Activated T-helper 2 cell treated with anti-CD3 and anti-CD28 coated beads, Interferon-gamma antibody, Interleukin-2, Interleukin-4, amounts not matched to agents 10 μg/mL and 5 μg/mL and 100 μg/mL, durations not matched to agents 14 hours and 24 hours and 36 hours (primary cell): ENCODE measurements at places on chromosomes 12 and 14.
A peak's percentile ranks its signal among the peaks of the same experiment; 100 is the strongest.

GRCh38 chr14:61428261-61428660, 106.9 kb downstream of the PRKCH start:
- DNase-seq: no peak

GRCh38 chr14:104695660-104696000, 6.2 kb downstream of the INF2 start:
- DNase-seq: no peak

- DNase-seq: no peak
These were observed 7.8 kb upstream of the CACNA2D4 start for GRCh38 chr12:1926251-1926657.

DNA sequence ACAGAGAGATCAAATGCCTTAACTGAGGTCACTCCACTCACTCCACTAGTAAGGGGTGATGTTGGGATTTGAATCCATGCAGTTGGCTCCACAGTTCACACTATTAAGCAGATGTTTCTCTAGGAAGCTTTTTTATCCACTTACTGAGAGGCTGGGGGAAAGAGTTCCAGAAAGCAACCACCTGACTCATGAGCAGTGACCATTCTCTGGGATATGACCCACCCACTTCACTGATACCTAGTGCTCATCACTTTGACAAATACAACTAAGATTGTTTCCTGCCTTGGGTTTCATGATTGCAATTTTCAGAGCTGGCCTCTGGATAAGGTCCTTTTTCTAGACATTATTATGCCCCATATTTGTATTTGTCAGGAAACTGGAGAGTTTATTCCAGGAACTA, 152.1 kb upstream of the PLEKHG7 start:
- DNase-seq: no peak

DNA sequence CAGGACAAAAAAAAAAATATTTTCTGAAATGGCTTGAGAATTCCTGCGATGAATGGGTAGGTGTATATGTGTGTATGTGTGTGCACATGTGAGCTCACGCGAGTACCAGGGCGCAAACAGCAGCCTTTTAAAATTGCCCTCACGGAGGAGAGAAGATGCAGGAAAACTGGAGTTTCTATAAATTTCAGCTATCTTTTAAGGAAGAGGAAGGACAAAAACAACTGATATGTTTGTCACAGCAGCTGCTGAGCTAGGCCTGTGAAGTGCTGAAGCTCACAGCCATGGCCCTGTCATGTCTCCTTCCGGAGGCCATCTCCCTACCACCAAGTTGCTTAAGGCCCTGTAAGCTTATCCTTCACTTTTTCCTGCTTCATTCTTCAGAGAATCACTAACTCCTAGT, 40.8 kb downstream of the DUSP16 start:
- no peak for DNase-seq

GRCh38 chr12:92911339-92911738, 17.8 kb downstream of the EEA1 start:
- DNase-seq: no peak

- DNase-seq: no peak
These were observed 63.5 kb downstream of the CCDC92 start for GRCh38 chr12:123908884-123909725.

DNA sequence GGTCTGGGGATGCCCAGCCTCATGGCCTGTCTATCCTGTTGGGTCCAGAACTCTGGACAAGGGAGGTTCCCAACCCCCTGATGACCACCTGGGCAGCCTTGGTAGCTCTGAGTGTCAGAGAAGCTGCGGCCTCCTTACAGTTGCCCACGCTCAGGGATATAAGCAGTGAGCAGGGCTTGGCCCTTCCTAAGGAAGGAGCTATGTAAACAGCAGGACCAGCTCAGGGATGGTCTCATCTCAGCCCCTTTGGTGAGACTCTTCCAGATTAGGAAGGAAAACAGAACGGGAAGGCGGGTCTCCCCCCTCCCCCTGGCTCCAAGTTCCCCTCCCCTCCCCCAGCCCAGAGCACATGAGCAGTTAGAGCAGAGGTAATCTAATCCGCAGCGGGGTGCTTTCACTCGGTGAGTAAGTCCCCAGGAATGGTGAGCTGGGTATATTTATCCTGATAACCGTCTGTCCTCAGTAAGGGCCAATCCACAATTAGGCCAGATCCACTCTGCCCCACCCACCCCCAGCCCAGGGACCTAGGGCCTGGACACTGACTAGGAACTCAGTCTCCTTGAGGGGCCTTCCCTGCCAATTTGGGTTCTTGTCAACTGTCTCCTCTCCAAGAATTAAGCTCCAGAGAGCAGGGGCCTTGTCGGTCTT, 29.5 kb upstream of the RPLP0 start:
- no peak for DNase-seq

- DNase-seq: no peak
These were observed 47.0 kb downstream of the TMEM132C start for GRCh38 chr12:128313931-128314330.

- no peak for DNase-seq
These were observed 14.9 kb upstream of the TAC3 start for GRCh38 chr12:57031138-57031725.

DNA sequence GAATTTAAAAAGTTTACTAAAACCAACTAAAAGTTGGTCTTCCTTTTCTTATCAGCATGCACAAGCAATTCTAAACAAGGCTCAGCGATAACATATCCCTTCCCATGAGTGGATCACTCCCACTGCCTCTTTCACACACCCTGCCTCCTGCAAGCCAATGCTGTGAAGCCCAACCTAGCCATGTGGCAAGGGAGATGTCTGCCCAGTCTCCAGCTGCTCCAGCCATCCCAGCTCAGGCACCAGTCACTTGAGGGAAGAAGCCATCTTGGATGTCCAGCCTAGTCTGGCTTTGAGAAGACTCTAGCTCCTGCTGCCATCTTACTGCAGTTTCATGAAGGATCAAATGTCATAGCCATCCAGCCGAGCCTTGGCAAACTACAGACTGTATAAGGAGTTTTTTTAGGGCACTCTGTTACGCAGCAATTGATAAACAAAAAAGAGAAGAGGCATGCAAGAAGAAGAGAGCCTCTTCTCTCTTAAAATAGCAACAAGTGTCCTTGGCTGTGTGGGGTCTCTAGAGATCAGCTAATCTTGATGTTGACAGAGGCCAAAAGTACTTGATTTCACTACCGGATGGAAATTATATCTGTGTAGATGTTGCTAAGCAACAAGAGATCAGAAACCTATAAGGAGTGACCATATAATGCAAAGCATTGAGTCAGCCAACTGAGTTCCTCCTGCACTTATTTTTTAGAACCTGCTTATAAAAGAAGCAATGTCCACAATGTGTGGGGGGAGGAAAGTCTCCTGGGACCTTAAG, 108.9 kb downstream of the PTCSC3 start:
- DNase-seq: no peak

DNA sequence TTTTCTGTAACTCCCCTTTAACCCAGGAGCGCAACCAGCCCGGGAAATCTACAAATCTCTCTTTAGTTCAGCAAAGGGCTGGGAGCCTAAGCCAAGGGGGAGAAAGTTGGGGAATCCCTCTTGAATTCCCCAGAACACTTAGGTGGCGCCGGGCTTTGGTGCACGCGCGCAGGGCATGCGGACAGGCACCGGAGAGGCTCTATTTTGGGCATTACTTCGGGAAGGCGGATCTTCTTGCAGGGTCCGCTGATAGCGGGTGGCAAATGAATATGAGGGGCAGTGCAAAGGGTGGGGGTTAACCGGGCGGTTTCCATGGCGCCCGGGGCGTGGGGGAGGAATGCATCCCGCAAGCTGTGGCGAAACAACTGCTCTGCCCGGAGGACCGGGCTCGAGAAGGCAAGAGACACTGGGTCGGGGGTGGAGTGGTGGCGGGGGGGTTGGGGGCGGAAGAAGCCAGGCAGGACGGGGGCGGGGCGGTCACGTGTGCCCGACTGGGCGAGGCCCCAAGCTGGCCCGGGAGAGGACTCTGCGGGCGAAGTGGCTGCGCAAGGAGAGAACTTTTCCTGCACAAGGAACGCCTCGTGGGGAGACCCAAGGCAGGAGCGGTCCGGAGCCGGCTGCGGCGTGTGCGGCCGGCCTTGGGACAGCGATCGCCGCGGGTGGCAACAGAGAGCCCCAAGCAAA, at the start of gene FLVCR2:
TSS of gene FLVCR2 (plus strand) at position 519 of the 684 bp plus-strand sequence. CDS start 353 bp downstream, outside the sequence.
- peak; percentile 31 for DNase-seq

DNA sequence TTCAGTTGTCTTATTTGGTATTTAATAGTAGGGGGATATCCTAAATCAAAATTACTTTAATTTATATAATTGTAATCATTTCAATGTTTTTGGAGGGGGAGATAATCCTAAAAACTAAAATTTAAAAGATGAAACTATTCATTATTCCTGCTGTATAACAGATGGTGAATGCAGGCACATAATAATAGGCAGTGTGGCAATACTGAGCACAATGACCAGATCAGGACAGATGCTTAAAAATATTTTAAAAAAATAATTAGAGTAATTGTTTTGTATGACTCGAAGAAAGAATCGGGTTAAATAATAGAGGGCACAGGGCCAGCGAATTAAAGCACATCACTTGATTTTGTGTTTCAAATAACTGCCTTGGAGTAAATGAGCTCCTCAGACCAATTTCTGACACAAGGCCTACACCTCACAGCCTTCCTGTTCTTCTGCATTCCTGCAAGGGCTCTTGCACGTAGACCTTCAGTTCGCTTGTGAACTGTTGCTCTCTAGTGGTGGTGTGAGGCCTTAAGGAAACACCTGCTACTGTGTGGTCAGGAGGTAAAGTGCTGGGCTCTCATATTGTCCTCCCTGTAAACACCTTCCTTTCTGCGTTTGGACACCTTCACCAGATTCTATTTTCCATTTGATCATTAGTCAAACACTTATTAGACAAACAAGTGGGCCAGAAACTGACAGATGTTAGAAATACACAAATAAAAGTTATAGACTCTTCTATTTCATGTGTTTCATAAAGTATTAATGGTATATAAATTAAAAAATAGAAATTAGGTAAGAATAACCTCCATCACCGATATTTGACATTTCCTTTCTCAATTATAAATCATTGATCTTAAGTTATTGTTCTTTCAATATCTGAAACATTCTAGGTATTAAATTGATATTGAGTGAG, 29.3 kb upstream of the KLRF1 start:
- DNase-seq: peak; percentile 66

GRCh38 chr12:76587428-76588178, 28.0 kb upstream of the OSBPL8 start:
- DNase-seq: no peak

DNA sequence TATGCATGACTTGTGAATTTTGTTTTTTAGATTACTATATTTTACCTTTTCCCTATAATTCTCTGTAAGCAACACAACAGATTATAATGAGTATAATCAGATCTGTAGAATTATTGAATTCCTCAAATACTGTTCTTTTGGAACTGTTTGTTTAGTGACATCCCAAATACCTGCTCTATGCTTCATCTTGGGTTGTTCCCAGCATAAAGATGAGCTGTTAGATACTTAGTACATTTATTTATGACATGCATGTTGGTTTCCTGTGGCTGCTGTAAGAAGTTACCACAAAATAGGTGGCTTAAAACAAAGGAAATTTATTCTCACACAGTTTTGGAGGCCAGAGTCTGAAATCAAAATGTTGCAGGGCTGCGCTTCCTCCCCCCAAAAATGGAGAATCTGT, 78.4 kb downstream of the PTPRR start:
- DNase-seq: no peak

DNA sequence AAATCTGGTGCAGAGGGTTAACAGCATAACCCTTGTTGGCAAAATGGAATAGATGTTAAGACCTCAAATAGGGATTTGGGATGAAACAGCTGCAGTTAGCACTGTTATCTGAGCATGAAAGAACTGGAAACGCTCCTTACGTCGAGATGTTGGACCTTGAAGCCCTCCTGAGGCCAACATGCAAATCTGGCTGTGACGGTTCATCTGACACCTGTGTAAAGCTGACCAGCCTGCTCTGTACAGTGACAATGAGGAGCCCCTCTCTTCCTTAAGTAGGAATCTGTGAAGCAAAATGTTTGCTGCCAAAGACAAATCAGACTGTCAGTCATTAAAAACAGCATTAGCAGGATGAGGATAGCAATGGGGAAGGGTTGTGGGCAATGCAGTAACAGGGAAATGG, 36.5 kb downstream of the PAPLN start:
- DNase-seq: no peak

DNA sequence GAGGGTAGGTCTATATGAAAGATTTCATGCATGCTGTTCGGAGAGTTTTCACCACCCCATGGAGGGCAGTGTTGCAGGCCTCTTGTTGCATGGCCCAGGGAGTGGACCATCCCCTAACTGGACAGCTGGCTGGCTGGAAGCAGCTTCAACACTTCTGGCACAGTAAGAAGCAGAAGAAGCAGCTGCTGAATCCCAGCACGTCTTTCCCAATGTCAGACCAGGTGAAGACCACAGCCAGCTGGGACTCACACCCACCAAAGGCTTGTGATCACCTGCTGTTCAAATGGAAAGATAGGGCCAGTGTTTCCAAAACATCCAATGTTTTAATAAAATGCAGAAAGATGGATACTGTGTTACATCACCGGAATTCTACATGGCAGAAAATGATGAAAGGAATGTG, 1423.6 kb downstream of the AACS start:
- no peak for DNase-seq

DNA sequence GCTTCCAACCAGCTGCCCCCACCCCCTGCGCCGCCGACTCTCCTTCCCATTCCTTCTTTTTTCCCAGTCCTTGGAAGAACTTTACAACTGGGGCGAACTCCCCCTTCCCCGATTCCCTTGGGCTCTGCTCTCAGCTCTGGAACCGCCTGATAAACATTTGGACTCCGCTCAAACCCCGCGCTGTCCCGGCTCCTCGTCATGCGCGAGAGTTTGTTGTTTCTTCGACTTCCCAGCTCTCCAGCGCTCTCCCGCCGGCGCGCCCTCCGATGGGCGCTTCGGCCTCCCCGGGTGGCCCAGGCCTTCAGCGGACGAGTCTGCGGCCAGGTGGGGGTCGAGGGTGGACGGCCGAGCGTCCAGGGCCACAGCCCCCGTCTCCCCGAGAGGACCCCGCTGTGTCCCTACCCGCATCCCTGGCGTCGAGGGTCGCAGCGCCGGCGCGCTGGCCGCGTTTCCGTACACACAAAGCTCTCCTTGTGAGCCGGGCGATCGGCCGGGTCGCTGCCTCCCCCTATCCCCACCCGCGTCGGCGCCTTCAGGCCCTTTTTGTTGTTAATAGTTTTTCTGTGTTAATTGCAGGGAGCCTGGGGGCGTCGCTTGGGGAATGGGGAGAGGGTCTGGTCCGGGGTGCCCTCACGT, 847 bp downstream of the MMP14 start:
- DNase-seq: no peak

DNA sequence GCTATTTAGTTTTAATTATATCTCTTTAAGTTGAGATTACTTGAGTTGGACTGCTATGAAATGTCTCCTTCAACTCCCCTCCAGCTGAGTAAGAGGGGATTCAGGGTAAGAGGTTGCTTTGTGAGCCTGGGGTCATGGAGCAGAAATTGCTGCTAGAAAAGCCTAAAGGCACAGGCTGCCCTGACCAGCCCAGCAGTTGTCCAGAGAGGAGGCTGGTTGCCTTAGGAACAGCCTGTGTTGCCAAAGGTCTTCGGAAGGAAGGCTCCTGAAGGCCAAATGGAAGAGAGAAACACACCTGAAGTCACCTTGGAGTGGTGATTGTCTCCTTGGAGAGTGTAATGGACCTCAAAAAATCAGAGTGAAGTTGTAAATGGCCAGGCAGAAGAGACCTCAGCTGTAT, 235.5 kb upstream of the PDE3A start:
- DNase-seq: no peak
